ENCODE measurements at places on chromosomes 7 and 10. TPM values are rescaled to one million over a fixed set of nuclear protein-coding genes. Genes with fewer than 3 reads are reported as not detected.

Gene AMPH
- total RNA-seq = 1.2 TPM

Gene CCDC172
- not detected for total RNA-seq

Gene SLIT1
- total RNA-seq = 0.35 TPM

Gene NUTM2E
- total RNA-seq = 0.16 TPM

- DNase-seq = no peak
Measured at GRCh38 chr7:34417781-34418180, 240.2 kb upstream of the NPSR1 start.

DNA sequence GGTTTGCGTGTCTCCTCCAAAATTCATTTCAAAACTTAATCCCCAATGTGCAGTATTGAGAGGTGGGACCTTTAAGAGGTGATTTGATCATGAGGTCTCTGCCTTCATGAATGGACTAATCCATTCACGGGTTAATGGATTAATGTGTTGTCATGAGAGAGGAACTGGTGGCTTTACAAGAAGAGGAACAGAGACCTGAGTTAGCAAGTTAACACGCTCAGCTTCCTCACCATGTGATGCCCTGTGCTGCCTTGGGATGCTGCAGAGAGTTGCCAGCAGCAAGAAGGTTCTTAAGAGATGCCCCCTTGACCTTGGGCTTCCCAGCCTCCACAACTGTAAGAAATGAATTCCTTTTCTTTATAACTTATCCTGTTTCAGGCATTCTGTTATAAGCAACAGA, 3.7 kb upstream of the TCTN3 start:
- DNase-seq = no peak

- DNase-seq = no peak
Measured at GRCh38 chr7:105444342-105444987, 55.7 kb upstream of the SRPK2 start.

DNA sequence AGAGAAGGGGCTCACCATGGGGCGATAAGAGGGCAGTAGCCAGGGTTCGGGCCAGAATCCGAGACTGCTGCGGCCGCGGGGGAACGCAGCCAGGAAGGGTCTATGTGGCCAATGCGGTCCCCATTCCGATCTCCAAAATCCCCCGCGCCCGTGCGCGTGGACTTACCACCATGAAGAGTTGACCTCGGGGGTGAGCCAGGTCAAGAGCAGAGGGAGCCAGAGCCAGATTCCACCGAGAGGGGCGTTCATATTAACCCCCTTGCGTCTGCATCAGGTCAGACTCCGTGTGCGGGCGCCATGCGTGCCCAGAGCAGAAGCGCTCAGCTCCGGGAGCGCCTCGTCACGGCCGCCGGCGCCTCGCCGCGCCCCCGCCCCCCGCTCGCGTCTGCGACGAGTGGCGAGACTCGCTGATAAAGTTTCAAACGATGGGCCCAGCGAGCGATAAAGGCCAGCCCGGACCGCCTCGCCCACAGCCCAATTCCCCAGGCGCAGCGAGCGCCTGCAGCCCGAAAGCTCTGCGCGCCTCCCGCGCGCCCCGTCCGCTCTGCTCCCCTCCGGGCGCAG, at the start of gene WNT2:
WNT2 (minus strand) TSS at position 318 of the 564 bp plus-strand sequence; CDS start at position 249, 69 bp downstream.
- DNase-seq = peak; percentile 25

DNA sequence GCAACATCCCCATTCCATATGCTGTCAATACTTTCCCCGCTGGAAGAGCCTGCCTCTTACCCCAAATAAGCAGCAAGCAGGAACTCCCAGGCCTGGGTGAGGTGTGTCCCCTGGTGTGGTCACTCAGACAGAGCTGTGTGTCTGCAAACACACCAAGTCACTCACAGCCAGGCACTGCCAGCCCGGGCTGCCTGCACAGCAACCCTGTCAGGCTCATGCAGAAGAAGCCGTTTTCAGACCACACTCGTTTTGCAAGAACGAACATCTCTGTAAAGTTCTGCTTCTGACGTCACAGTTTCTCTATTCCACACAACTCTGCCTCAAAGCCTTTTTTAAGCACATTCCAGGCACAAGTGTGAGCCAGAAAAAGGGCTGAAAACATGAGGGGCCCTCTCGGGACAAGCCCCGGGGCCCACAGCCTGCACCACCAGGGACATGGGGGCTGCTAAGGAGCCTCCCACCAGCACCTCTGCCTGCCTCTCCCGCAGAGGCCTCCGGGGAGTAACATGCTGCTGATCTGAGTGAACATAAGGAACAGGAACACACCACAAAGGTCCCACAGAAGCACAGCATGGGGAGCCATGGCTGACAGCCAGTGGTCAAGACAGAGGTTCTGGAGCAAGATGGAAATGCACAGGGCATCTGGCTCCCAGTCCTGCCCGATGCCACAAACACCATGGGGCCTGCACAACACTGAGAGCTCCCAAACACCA, 11.4 kb downstream of the PTPRN2 start:
- no peak for DNase-seq

GRCh38 chr10:104325436-104326435, 12.5 kb downstream of the ITPRIP start:
- DNase-seq = no peak

DNA sequence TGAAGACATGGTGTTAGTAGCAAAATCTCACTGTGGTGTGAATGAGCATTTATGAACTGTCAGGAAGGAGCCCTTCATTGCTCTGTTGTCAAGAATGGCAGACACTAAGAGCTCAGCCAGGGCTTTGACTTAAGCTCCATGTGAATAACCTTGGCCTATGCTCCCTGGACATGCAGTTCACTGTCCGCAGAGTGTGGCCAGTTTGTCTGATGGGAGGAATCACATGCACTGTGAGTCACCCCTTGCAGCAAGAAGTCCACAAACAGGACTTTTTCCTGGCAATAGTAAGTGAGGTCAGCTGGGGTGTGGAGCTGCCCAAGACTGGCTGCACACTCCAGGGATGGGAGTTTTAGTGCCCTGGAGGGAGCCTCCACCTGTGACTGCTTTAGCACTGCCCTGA, 49.5 kb downstream of the ZNF37A start:
- DNase-seq = no peak

- DNase-seq = no peak
Measured at GRCh38 chr7:111780527-111780926, 218.2 kb upstream of the IMMP2L start.

DNA sequence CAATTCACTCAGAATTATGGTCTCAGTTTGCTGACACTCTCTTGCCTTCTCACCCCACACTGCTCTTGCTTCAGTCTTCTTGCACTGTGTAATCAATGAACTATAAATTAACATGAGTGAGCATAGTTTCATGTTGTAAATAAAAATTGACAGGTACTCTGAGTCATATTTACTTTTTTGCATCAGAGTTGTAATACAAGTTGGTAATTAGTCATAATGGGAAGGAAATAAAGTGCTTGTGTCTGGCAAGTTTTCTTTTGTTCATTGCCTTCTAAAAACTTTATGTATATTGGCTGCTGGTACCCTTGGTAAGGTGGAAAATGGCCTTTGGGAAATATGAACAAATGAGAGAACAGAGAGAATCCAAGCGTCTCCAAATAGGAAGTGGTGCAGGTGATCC, 169.3 kb upstream of the MAGI2 start:
- no peak for DNase-seq

- DNase-seq = peak; percentile 29
Measured at GRCh38 chr7:39458061-39458745, 108.0 kb upstream of the YAE1 start.

All from kidney (tissue), 22 donors.